ENCODE measurements at places on chromosomes 1 and 21.

- DNase-seq = no peak
Observed at GRCh38 chr1:101261623-101262022, 24.8 kb downstream of the S1PR1 start.

GRCh38 chr1:177425199-177425598 lies 254.4 kb downstream of the BRINP2 start:
- DNase-seq = no peak

GRCh38 chr1:8835941-8836643 lies 18.7 kb upstream of the RERE start:
- no peak for DNase-seq

DNA sequence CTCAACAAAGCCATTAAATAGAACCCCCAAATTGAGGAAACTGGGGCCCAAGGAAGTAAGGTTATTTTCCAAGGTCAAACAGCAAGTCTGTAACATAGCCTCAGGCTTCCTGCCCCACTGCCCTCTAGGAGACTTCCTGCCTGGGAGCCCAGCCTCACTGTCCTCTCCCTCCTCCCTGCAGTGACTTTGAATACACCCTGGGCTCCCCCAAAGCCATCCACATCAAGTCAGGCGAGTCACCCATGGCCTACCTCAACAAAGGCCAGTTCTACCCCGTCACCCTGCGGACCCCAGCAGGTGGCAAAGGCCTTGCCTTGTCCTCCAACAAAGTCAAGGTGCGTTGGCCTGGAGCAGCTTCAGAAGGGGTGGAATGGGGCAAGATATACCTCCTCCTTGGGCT lies 18.3 kb downstream of the GRHL3 start:
- DNase-seq = no peak

- DNase-seq = no peak
Observed at GRCh38 chr1:146016891-146017290, 4.6 kb downstream of the HJV start.

DNA sequence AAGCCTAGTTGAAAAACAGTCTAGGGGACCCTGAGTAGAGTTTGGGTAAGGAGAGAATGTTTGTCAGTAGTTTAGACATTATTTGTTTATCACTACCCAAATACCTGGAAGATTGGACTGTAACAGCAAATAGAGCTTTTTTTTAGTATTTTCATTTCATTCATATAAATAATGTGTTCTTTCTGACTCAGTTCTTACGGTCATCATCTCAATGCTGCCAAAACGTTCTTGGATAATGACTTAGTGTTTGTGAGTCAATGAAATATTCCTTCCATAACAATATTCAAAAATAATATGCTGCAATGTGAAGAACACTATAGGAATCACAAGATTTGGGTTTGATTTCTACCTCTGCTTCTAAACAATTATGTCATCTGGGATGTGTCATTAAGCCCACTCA lies 400.0 kb upstream of the PKN2 start:
- DNase-seq = no peak
